Stimulated activated CD8-positive, alpha-beta memory T cell treated with anti-CD3 and anti-CD28 coated beads, Interleukin-4, amount 100 ng/mL, for 48 hours (primary cell): ENCODE measurements at places on chromosomes 5 and 9.

DNA sequence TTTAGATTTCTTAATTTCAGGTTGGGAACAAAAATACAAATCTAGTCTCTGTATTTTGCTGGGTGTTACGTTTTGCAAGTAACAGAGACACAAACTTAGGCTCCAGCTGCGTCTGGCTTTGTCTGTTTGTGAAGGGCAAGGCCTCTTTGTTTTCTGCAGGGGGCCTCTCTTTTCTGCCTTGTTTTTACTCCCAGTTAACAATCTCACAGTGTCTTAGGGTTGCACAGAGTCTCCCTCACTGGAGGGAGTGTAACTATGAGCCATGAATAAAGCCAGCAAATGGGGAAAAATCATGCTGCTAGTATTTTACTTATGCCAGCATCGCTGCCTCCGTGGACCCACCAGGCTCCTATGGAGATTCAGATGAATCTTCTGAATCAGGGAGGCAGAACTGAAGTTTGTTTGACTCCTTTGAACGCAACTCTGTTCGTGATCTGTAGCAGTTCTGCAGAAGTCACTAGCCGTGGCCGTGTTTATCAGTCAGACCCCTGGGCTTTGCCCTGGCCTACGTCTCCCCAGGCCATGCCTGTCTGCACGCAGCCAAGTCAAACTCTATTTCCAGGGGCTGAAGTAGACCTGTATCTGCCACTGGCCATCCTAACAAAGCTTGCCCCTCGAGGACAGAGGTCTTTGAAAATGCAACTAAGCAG, 77.2 kb downstream of the ATP10B start:
- no peak for DNase-seq

- DNase-seq, result no peak
Observed at GRCh38 chr5:174363934-174364333, 318.4 kb downstream of the NSG2 start.

- no peak for DNase-seq
Observed at GRCh38 chr9:131589124-131589711, 43.9 kb downstream of the PRRT1B start.

GRCh38 chr5:55146543-55147151, 13.3 kb upstream of the GPX8 start:
- peak; percentile 87 for DNase-seq

GRCh38 chr5:153480401-153480800, 10.1 kb upstream of the GRIA1 start:
- DNase-seq, result no peak

GRCh38 chr9:438961-439768, 224.5 kb downstream of the DOCK8 start:
- no peak for DNase-seq

GRCh38 chr5:3384531-3384930, 211.1 kb upstream of the IRX1 start:
- no peak for DNase-seq

- DNase-seq, result no peak
Observed at GRCh38 chr5:180990882-180991242, 2.2 kb downstream of the BTNL3 start.
